ENCODE measurements at places on chromosomes 3 and 15. TPM values are rescaled to one million over a fixed set of nuclear protein-coding genes. Genes with fewer than 3 reads are reported as not detected.

Gene FYCO1
- 4.3 TPM for total RNA-seq

Gene CFAP100
- total RNA-seq: not detected

Gene IMPG2
- total RNA-seq: 1.2 TPM

Gene FGF7
- total RNA-seq: 0.54 TPM

Gene APOD
- not detected for total RNA-seq

Gene EFHB
- total RNA-seq: 1.6 TPM

Gene CCDC12
- 41.6 TPM for total RNA-seq

Gene CAMK2N2
- not detected for total RNA-seq

Gene TNFAIP8L3
- not detected for total RNA-seq

Gene CSPG4
- 7.5 TPM for total RNA-seq

Gene RASL12
- not detected for total RNA-seq

Gene ADGRG7
- 0.39 TPM for total RNA-seq

Gene OR5K2
- total RNA-seq: not detected

Gene EFCAB12
- total RNA-seq: under 0.01 TPM

Gene SUSD5
- 0.43 TPM for total RNA-seq

Gene XYLB
- 2.4 TPM for total RNA-seq

Gene PSTPIP1
- 0.39 TPM for total RNA-seq

Gene CASR
- total RNA-seq: not detected

Gene TMCO5A
- total RNA-seq: not detected

Gene EPHA6
- total RNA-seq: not detected

Gene DUOXA1
- total RNA-seq: 23.2 TPM

Gene SOX14
- total RNA-seq: not detected

Gene CATSPER2
- total RNA-seq: 0.43 TPM

Gene BLM
- total RNA-seq: 4.3 TPM

Gene PCOLCE2
- total RNA-seq: 0.39 TPM

Measured in placental epithelial cell (primary cell).